Stromal cell of bone marrow (primary cell): ENCODE measurements at places on chromosomes 11 and 22.

DNA sequence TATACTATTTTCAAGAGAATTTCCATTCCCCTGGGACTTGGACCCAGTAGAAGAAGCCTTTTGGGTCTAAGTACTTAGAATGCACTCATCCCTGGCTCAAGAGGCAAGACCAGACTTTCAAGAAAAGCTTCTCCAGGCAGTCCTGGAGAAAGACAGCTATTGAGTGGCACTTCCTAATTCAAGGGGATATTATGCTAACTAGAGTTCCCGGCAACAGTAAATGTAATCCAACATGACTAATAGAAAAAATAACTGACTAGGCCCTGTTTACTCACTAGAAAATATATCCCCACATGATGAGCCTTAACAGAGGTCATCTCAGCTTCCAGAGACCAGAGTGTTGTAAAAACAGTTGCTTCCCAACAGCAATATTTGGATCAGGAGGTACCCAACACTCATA is 47.2 kb upstream of the AKIP1 start:
- DNase-seq, result peak; percentile 89

- no peak for DNase-seq
Measured at GRCh38 chr11:85923455-85923854, 68.3 kb downstream of the CCDC83 start.

DNA sequence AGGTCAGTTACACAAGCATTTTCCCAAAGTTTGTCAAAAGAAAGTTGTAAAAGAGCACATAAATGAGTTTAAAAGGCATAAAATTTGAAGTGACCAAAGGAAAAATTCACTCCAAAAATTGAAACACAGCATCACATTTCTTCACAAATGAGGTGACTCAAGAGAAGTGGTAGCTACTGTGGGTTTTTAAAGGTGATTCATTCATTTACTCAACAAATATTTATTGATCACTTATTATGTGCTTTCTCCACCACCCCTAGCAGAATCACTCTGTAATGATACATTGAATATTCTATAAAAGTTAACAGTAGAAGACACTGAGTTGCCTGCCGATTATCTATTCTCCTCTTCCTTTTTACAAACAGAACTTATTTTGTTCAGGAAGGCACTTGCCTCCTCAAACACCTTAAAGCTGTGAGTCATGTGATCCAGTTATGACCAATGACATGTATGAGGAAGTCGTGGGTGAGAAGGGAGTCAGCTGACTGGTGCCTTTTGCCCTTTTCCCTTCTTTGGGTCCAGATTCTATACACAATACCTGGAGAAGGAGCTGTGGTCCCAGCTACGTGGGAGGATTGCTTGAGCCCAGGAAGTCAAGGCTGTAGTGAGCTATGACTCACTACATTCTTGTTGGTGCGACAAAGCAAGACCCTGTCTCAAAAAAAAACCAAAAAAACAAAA is 67.7 kb upstream of the CLNS1A start:
- DNase-seq, result no peak

- no peak for DNase-seq
Measured at GRCh38 chr11:74371269-74372052, 26.8 kb downstream of the PGM2L1 start.

GRCh38 chr22:17339095-17339693 is 30.1 kb upstream of the CECR2 start:
- DNase-seq, result no peak

GRCh38 chr22:20125201-20126174 is 6.1 kb upstream of the ZDHHC8 start:
- DNase-seq, result no peak

DNA sequence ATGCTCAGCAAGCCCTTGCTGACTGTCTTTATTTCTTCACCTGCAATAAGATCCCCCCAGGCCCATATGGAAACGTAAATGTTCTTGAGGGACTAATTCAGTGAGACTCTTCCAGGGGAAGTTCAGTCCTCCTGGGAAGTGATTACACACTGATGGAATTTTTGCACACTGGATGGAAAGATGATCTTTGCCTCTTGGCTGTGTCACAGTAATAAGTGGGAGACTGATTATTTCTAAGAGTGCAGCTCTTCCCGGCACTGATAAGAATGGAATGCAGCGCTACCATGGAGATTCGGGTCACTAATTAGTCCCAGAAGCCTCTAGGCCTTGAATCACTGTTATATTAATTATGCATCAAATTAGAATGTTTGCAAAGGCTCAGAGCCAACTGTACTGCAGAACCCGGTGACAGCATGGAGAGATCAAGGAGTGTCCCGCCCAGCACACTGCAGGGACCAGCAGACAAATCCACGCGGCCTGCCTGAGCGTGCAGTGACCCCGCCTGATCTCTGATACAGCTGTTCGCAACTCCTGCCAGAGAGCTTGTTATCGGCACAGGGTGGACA is 178.3 kb downstream of the SNX19 start:
- DNase-seq, result peak; percentile 53

DNA sequence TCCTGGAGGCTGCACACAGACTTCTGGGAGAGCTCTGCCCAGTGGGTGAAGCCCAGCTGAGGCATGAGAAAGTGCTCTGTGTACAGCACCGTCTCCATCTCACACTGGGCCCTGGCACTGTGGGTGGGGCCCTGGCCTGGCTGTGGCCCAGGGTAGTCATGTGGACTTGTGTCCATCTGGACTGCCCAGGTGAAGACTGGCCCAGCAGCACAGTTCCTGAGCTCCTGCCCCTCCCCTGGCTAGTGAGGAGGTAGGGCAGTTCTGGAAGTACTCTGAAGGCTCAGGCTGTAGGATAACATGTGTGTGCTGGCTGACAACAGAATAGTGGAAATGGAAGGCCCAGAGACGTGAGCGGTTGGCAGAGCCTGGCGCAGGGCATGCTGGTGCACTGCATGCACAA is 35.4 kb downstream of the RSPH14 start:
- no peak for DNase-seq

- DNase-seq, result no peak
Measured at GRCh38 chr11:5749836-5750235, 4.2 kb upstream of the OR52N4 start.

GRCh38 chr11:69298267-69299022 is 4.5 kb downstream of the MYEOV start:
- peak; percentile 89 for DNase-seq

GRCh38 chr11:78223320-78223954 is 34.7 kb downstream of the USP35 start:
- no peak for DNase-seq

DNA sequence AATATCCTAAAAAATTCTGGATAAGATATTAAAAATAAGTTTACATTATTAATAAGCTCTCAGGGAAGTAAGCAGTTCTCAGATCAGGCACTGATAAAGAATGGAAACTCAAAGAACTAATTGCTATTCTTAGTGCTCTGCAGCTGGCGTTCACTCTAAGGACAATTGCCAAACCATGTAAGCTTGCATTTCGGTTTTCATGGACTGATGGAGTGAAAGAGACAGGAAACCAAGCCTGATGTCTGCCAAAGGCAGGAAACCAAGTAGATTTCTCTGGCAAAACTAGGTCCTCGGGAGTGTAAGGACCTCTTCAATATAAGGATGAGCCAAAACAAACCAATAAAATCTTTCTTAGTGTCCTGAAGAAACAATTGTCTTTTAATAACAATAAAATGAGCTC is 355.2 kb downstream of the RAB38 start:
- DNase-seq, result peak; percentile 5

- DNase-seq, result peak; percentile 51
Measured at GRCh38 chr11:93089474-93090102, 108.2 kb downstream of the SLC36A4 start.

- DNase-seq, result no peak
Measured at GRCh38 chr22:33099593-33099992, 41.4 kb upstream of the SYN3 start.

- DNase-seq, result no peak
Measured at GRCh38 chr11:42410251-42410955, 901.4 kb upstream of the API5 start.

GRCh38 chr11:46554213-46555147 is 39.3 kb downstream of the AMBRA1 start:
- DNase-seq, result peak; percentile 78

DNA sequence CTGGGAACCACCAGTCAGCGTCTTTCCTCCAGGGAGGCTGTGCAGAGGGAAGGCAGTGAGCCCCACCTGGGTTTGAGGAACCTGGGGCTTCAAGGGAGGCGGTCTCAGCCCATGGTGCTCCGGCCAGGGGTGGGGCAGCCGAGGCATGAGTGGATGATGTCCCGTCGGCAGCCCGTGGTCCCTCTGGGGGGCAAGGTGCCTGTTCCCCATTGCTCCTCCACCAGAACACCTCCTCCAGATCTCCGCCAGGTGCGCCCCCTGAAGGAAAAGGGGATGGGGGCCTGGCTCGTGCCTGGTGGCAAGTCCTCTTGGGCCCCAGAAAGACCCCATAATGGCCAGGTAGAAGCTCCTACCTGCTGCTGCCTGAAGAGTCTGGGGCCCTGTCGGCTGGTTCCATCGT is 94.1 kb downstream of the KCNQ1 start:
- DNase-seq, result no peak

DNA sequence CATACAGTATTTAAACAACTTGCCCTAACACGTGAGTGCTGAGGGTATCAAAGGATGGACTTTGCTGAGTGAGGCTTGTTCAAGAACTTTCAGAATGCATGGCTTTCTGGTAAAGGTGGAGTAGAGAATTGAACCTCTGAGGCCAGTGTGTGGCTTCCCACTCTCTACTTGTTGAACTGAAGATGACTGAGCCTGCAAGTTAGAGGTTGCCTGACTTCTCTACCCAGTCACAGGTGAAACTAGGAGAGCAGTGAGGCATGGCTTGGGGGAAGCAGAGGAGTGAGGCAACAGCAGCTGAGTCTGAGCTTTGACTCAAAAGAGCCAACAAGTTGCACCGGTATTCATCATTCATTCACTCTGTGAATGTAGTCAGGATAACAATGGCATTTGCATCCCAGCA is 256.4 kb upstream of the SESN3 start:
- DNase-seq, result no peak

DNA sequence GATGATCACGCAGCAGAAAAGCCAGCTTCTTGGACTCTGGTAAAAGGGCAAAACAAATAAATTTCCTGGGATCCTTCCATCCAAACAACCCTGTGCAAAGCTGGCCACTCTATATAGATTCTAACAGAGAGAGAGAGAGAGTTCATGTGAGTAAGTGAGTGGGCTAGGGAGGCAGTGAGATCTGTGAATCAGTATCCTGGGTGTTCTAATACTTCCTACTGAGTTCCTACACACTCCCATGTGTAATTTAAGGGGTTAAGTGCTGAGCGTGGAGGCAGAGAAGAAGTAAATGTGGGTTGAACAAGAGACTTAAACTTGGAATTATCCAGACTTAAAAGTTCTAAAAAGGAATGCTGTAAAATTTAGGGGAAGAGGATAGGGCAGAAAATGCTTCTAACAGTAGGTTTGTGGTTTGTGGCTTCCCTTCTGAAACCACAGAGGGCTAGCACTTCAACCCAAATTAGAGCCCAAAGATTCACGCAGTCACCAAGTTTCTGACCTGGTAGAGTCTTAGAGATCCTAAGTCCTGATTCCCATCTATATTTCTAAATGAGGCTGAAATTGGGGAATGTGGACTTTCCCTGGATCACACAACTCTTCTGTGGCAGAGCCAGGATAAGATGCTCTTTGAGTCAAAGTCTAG is 413.9 kb downstream of the TENM4 start:
- DNase-seq, result peak; percentile 44

DNA sequence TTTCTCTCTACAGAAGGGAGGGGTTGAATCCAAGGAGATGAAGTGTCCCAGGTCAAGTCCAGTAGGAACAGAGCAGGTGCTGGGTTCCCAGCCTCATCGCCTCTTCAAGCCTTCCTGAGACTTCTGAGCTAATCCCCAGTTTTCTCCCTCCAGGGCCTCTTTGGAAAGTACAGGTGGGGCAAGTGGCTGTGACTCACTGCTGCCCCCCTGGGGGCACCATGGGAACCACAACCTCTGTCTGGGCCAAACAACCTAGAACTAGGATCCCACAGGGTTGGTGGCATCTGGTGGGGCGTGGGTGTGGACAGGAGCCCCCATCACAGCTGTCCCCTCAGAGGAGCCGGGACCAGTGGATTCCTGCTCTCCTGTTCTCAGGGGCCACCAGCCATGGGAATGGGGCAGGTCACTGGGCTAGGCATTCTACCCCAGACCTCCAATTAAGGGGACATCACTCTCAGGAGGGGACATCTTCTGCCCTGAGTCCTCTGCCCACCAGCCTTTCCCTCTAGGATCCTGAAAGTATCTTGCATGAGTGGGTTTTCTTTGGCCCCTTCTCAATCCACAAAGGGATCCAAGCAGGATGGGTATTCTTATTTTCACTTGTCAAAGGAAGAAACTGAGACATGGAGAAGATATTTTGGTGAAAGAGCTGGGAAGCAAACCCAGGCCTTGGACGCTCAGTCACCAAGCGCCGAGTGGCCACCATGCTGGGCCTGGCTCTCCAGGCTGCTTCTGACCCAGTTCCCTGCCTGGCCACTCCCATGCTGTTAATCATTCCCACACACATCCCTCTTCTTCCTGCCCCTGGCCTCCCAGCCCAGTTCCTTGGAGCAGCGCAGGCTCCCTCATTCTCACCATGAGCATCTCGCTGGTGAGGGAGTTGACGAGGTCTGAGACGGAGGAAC is 23.8 kb downstream of the LRRC10B start:
- no peak for DNase-seq

GRCh38 chr11:124798991-124799347 is 1.2 kb downstream of the MSANTD2 start:
- peak; percentile 41 for DNase-seq

DNA sequence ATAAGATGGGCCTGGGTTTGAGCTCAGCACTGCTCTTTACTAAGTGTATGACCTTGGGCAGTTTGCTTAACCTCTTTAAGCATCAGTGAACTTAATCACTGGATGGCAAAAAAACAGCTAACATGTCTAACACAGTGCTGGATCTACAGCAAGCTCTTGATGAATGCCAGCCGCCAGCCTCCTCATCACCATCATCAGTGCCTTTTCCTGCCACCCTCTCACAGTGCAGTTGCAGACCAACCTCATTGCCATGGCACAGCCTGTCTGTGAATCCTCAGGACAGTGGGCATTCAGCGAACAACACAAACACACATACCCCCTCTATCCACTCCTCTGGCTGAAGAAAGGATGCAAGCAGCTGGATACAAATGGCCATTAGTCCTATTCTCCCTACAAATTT is 133.0 kb downstream of the OPCML start:
- no peak for DNase-seq

GRCh38 chr11:122814401-122814800 is 23.9 kb upstream of the CRTAM start:
- no peak for DNase-seq

- no peak for DNase-seq
Measured at GRCh38 chr11:125579811-125580210, 10.5 kb downstream of the EI24 start.

GRCh38 chr22:31199187-31199586 is 12.9 kb upstream of the LIMK2 start:
- no peak for DNase-seq

GRCh38 chr11:119374632-119375336 is 6.7 kb downstream of the USP2 start:
- no peak for DNase-seq

DNA sequence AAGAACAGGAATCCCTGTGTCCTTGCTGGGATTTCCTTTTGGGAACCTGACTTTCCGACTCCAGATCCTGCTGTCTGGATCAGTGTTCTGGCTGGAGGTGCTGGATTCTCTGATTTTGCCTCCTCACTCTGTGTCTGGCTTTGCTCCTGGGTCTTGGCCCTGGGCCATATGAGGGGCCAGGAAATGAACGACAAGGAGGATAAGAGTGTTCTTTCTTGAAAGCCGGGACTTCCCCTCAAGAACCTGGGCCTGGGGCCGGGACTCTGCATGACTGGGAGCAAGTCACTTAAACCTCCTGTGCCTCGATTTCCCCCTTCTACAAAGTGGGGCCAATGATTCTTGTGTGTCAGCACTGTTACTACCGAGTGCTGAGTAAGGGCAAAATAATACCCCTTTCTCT is 2.9 kb upstream of the MYO7A start:
- DNase-seq, result no peak

GRCh38 chr11:66559142-66559865 is 9.1 kb downstream of the CTSF start:
- DNase-seq, result no peak
